HT-29 (cell line): ENCODE measurements at places on chromosomes 12 and 14.
A peak's percentile ranks its signal among the peaks of the same experiment; 100 is the strongest.

DNA sequence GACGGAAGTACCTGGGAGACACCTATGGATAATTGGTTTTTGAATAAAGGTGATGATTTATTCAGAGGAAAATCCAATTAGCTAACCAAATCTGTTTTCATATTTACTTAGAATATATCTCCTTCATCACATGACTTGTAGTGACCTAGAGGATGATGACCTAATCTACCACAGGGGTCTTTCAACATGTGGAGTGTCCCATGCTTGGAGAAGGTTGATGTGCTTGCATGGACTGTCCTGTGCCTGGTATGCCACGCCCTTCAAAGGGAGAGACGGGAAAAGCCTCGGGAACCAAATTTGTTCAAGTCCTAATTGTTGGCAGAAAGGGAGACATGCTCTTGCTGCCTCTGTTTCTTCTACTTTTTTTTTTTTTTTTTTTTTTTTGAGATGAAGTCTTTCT is 11.8 kb upstream of the PAPLN start:
- DNase-seq: no peak

GRCh38 chr14:41446008-41446407 is 160.7 kb upstream of the LRFN5 start:
- DNase-seq: no peak

- DNase-seq: no peak
Observed at GRCh38 chr14:41817626-41818025, 210.9 kb downstream of the LRFN5 start.

GRCh38 chr14:56886471-56887062 is 76.3 kb upstream of the OTX2 start:
- no peak for DNase-seq

- no peak for DNase-seq
Observed at GRCh38 chr12:123000578-123000977, 20.1 kb downstream of the ARL6IP4 start.

DNA sequence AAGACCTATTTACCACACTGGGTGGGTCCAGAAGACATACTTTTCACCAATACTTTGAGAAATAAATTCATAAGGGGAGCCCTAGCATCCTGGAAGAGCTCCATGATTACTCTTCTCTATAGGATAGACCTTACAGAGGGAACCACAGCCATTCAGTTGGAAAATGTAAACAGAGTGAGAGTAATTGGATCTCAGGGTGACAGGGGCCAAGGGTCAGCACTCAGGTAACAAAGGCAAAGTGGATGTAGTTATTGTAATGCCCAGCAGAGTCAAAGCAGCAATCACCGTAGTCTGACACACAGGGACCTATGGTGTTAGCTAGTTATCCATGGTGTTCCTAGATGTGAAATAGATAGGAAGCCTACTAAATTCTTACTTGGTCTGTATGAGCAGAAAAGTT is 10.8 kb upstream of the GTF2A1 start:
- DNase-seq: no peak

GRCh38 chr12:121581686-121582429 is 1.0 kb upstream of the KDM2B start:
- DNase-seq: no peak

DNA sequence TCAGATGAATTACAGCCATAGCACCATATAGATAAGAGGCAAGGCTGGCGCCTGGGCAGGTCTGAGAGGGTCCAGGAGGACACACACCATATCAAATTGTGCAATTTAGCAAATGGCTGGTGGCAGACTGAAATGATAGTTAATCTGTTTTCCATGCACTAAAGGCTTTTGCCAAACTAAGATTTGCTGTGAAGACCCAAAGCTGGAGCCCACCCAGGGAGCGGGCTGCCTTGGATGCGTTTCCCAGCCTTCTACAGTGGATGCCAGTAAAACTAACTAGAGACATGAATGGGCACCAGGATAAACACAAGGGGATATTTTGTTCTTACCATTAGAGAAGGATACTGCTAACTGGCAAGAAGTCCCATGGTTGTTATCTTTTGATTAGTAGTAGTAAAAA is 475.1 kb downstream of the DPF3 start:
- no peak for DNase-seq

- no peak for DNase-seq
Observed at GRCh38 chr14:65225299-65226159, 123.2 kb upstream of the MAX start.

DNA sequence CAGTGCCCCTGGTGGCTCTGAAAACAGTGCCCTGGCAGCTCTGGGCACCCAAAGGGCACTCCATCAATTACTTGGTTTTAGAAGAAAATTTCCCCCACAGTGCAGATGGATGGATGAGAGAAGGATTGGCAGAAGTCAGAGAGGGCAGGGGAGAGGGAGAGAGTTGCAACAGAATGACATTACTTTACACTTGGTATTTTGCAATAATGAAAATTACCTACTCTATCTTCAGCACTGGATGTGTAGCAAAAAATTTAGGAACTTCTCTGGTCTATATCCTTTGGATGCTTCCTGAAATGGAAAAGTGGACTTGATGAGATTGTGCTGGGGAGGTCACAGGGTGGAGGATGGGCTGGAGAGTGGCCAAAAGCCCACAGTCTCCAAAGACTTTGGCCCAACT is 193.2 kb downstream of the CHST11 start:
- DNase-seq: no peak

DNA sequence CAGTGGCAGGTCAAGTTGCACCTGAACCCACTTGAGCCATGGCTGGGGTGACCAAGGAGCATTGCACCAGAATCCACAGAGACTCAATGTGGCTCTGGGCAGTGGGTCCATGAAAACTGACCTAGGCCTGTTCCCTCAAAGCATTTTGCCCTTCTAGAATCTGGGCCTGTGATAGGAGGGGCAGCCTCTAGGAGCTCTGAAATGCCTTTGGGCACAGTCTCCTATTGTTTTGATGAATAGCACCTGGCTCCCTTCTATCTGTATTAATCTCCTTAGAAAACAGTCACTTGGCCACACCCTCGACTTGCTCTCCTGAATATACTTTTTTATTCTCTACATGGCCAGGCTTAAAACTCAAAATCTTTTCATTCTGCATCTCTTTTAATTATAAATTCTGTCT is 14.1 kb upstream of the KRAS start:
- DNase-seq: no peak

DNA sequence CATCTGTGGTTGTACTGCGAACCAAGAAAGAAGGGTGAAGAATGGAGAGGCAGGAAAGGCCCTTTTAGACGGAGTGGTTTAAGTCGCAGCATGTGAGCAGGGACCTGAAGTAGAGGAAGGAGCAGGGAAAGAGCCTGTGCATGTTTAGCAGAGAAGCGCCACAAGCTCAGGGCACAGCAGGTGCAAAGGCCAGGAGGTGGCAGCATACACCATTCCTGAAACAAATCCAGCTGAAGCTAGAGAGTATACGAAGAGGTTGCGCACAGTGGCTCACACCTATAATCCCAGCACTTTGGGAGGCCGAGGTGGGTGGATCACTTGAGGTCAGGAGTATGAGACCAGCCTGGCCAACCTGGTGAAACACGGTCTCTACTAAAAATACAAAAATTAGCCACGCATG is 49.9 kb downstream of the HELB start:
- DNase-seq: peak; percentile 25

DNA sequence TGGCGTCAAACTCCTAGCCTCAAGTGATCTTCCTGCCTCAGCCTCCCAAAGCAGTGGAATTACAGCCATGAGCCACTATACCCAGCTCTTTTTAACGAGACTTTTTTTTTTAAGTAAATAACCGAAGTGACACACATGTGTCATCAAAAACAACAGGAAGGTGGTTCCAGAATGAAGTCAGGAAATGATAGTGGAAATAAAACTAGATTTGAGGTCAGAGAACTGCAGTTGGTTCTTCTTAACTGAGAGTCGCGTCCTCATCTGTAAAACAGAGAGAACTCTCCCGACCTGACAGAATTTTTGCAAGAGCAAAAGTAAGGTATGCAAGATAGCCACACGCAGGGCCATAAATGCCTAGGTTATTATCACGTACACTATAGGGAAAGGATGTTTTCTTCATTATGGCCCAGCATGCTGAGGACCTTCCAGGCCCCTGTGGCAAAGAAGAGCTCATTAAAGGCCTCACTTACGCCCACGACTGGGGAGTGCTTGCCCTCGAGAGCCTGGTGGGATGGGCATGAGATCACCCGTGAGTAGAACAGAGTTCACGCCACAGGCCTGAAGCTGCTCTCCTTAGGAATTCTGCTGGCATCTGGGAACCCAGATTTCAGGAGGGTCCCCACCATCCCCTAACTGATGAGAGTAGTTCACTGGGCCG is 67.2 kb downstream of the SCARB1 start:
- DNase-seq: no peak

- DNase-seq: no peak
Observed at GRCh38 chr12:68479896-68480291, 130.8 kb upstream of the RAP1B start.

DNA sequence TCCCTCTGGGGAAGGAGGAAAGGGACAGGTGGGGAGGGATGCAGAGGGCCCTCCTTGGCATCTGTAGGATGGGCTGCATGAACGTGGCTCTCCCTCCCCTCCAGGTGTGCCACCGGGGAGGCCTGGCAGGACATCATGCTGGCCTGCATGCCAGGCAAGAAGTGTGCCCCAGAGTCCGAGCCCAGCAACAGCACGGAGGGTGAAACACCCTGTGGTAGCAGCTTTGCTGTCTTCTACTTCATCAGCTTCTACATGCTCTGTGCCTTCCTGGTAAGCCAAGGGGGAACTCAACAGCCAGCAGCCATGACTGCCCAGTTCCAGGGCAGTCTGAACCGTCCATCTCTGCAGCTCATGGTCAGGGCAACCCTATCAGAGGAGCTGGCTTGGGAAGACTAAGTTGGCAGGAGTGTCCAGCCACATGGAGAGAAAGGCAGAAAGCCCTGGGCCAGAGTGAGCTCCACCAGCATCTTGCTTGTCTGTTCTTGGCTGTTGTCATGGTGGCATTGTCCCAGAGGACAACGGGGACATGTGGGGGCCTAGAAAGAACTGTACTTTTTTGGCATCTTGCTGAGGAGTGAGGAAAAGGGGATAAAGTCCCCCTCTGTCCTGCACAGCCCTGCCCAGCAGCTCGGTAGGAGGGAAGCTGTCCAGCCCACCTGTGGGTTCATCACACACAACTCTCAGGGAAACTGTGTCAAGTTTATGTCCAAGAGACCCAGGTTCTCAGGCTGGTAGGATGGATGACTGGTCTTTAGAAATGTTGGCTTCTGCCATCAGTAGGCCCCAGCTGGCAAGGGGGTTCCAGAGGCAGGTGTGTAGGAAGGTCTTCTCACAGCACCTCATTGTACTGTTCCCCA is 129.8 kb upstream of the FKBP4 start:
- no peak for DNase-seq

GRCh38 chr12:111529424-111530368 is 69.4 kb downstream of the ATXN2 start:
- peak; percentile 44 for DNase-seq

- DNase-seq: no peak
Observed at GRCh38 chr14:34867199-34867598, 8.0 kb downstream of the BAZ1A start.

- DNase-seq: no peak
Observed at GRCh38 chr14:96086574-96087077, 47.5 kb downstream of the C14orf132 start.

- peak; percentile 75 for DNase-seq
Observed at GRCh38 chr14:103074729-103075367, 9.2 kb upstream of the LBHD2 start.

DNA sequence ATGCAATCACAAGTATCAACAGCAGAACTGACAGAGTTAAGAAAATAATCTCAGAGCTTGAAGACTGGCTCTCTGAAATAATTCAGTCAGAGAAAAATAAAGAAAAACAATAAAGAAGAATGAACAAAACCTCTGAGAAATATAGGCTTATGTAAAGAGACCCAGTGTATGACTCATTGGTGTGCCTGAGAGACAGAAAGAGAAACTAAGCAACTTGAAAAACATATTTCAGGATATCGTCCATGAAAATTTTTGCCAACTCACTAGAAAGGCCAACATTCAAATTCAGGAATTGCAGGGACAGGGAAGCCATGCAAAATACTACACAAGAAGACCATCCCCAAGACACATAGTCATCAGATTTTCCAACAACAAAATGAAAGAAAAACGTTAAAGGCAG is 56.2 kb downstream of the APOBEC1 start:
- no peak for DNase-seq

- DNase-seq: no peak
Observed at GRCh38 chr14:85123755-85124154, 406.2 kb upstream of the FLRT2 start.

DNA sequence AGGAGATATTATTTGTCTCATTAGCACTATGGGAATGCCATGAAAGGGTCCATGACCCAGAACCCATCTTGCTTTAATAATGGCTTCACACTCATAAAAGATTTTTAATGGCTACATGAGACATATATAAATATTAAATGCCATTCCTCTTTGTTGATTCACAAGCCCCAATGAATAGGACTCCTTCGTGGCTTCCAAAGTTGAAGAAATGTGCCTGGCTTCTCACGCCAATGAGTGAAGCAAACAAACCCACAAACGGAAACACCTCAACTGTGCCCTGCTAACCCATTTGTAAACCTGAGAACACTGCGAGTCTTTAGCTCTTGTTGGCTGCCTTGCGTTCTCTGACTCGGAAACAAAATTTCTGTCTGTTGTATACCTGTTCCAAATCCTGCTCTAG is 381.7 kb upstream of the DDHD1 start:
- no peak for DNase-seq

DNA sequence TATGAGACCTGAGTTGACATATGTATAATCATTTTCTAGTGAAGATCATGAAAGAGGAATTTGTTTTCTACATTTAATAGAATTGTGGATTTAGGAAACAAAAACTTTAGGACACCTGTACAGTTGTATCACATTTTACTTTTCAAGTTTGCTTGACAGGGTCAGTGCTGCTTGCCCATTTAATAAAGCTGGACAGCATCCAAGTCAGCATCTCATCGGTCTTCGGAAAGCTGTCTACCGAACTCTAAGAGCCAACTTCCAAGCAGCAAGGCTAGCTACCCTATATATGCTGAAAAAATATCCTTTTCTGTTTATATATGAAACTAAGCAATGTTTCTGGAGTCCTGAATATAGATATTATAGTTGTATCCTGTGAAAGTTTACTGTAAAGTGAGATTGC is 52.3 kb downstream of the VEZT start:
- DNase-seq: no peak

GRCh38 chr14:63174760-63175191 is 29.5 kb upstream of the RHOJ start:
- DNase-seq: peak; percentile 36

DNA sequence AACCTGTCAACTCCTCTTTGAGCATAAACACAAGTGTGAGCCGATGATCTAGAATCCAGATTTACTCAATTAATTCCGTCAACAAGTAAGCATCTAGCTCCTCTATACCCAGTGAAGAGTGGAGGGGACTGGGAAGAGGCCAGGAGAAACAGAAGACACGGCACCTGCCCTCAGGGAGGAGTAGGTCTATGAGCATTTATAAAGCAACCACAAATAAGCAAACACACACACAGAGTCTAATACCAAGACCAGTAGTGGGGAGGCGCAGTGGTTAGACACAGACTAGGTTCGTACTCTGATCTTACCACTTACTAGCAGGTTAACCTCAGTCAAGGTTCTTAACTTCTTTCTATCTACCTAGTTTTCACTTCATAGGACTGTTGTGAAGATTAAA is 5.9 kb upstream of the FOXN3 start:
- peak; percentile 35 for DNase-seq

GRCh38 chr14:55438066-55438683 is 2.2 kb downstream of the TBPL2 start:
- peak; percentile 68 for DNase-seq
